Stimulated activated CD4-positive, alpha-beta T cell treated with anti-CD3 and anti-CD28 coated beads, TNF-alpha, amount 100 ng/mL, for 48 hours (primary cell): ENCODE measurements at places on chromosomes 12 and 14.

- peak; percentile 76 for DNase-seq
Measured at GRCh38 chr14:100640471-100641273, 53.5 kb upstream of the BEGAIN start.

- no peak for DNase-seq
Measured at GRCh38 chr12:89959179-89959578, 250.5 kb upstream of the ATP2B1 start.

- DNase-seq = no peak
Measured at GRCh38 chr12:49952391-49953055, 2.0 kb downstream of the AQP2 start.

GRCh38 chr12:53224897-53225634, 6.9 kb downstream of the RARG start:
- DNase-seq = no peak

GRCh38 chr14:32023540-32023939, 53.6 kb upstream of the ARHGAP5 start:
- DNase-seq = no peak

- no peak for DNase-seq
Measured at GRCh38 chr14:23512156-23512555, 39.4 kb downstream of the ZFHX2 start.

- no peak for DNase-seq
Measured at GRCh38 chr14:94467728-94468520, 8.1 kb downstream of the SERPINA9 start.

DNA sequence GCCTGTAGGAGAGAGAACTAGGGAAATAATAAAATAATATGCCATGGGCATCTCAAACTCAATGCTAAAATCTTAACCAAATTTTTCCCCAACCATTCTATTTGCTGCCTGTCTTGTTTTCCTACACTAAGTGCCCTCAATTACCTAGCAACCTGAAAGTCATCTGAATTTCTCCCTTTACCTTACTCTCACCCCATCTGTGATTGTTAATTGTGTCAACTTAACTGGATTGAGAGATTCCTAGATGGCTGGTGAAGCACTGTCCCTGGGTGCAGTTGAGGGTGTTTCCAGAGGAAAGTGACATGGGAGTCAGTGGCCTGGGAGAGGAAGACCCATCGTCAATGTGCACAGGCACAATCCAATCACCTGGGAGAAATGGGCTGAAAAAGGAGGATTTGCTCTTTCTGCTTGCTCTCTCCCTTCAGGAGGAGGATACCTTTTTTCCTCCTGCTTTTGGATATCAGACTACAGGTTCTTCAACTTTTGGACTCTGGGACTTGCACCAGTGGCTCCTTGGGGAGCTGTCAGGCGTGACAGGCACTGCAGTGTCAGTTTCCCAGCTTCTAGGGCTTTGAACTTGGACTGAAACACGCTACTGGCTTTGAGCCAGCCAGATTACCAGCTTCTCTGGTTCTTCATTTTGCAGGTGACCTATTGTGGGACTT, 100.1 kb downstream of the PPP1R12A start:
- DNase-seq = no peak

- no peak for DNase-seq
Measured at GRCh38 chr12:65229441-65229840, 49.0 kb upstream of the MSRB3 start.

DNA sequence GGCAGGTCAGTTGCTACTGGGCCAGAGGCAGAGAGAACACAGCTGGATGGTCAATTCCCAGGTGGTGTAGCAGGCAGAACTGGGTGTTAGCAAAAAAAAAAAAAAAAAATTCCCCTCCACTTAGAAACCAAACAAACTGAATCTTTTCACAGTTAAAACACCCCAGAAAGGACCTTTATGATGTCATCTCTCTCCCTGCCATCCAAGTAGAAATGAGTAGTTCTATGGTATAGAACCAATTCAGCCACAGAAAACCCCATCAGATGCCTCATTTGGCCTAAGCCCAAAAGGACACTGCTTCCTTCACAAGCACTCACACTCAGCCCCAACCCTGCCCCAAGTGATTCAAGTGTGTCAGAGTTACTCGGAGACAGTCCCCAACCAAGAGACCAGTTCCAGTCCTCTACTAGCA, 230.8 kb downstream of the DPF3 start:
- no peak for DNase-seq

DNA sequence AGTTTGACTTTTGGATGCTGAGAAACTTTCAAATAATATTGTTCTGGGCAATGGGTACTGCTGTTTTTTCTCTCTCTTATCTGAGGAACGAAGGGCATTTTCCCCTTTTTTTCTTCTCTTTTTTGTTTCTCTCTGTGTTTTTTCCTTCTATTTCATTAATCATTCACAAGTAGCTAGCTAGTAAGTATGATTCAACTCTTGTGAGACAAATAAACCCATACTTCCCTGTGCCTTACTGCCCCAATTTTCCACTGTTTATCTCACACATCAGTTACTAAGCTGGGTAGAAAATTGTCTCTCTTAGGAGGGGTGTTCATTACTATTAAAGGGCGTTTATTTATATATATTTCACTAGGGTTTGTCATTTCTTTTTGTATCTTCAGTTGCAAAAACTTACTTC, 437.6 kb downstream of the RERGL start:
- no peak for DNase-seq

GRCh38 chr12:95551913-95552516, 739 bp upstream of the USP44 start:
- no peak for DNase-seq

GRCh38 chr12:121983536-121984210, 38.0 kb upstream of the BCL7A start:
- no peak for DNase-seq

GRCh38 chr12:115623764-115624334, 653.6 kb downstream of the MED13L start:
- no peak for DNase-seq

- no peak for DNase-seq
Measured at GRCh38 chr14:61567838-61568571, 127.3 kb upstream of the HIF1A start.

DNA sequence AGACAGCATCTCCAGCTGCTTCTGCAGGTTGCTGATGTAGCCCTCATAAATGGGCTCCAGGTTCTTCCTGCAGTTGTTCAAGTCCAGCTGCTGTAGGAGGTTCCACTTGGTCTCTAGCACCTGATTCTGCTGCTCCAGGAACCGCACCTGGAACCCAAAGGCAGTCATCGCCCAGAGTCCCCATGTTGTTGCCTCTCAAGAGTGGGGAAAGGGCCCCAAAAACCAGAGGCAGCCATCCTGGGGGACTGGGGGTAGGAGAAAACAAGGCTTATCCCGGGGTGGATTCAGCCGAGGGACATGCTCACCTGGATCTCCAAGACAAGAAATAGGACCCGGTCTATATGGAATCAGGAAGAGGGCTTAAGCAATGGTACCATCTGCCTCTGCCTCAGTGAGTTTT, 2.3 kb downstream of the KRT72 start:
- no peak for DNase-seq

DNA sequence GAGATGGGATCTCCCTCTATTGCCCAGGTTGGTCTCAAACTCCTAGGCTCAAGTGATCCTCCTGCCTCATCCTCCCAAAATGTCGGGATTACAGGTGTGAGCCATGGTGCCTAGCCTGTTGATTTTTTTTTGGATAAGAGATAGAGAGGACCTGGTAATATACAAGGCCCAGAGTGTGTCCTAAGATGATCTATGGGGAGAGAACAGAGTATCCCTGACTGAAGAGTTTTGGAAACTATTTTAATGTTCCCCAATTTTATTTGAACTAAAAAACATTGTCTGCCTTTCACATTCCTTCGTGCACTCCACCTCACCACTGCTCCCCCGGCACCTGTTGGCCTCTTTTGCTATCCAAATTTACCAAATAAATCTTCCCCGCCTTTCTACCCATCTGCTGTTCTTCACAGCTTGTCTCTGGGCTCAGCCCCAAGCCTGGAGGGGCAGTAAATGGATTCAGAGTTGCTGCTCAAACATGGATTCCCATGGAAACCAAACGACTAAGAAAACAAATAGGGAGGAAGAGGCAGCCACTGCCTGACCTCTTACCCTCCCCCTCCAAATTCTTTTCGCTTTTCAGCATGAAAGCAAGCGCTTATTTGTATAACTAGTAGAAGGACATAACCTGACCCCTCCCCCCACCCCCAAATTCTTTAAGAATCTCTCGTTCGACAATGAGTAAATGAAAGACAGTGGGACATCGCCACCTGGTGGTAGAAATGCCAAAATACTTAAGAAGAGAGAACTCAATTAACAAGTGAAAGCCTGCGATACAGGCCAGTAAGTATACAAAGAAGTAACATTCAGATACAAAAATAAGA, 22.6 kb downstream of the OR10G3 start:
- DNase-seq = peak; percentile 74

DNA sequence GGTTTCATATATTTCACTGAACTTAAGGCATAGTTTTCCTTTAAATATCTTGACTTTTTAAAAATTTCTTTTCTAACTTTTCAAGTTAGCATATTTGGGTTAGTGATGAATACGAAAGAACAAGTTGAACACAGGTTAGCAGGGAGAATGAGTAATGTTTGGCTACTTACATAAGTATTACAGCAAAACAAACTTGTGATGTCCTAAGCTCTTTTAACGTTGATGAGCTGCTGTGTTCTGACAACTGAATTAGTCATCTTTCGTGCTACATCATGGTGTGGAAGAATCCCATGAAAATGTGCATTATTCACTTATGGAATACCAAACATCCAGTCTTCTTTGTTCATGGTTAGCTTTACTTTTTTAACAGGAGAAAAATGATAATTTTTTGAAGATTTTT, 36.3 kb upstream of the PDZRN4 start:
- DNase-seq = no peak

GRCh38 chr12:105322070-105322469, 8.4 kb upstream of the C12orf75 start:
- DNase-seq = no peak

DNA sequence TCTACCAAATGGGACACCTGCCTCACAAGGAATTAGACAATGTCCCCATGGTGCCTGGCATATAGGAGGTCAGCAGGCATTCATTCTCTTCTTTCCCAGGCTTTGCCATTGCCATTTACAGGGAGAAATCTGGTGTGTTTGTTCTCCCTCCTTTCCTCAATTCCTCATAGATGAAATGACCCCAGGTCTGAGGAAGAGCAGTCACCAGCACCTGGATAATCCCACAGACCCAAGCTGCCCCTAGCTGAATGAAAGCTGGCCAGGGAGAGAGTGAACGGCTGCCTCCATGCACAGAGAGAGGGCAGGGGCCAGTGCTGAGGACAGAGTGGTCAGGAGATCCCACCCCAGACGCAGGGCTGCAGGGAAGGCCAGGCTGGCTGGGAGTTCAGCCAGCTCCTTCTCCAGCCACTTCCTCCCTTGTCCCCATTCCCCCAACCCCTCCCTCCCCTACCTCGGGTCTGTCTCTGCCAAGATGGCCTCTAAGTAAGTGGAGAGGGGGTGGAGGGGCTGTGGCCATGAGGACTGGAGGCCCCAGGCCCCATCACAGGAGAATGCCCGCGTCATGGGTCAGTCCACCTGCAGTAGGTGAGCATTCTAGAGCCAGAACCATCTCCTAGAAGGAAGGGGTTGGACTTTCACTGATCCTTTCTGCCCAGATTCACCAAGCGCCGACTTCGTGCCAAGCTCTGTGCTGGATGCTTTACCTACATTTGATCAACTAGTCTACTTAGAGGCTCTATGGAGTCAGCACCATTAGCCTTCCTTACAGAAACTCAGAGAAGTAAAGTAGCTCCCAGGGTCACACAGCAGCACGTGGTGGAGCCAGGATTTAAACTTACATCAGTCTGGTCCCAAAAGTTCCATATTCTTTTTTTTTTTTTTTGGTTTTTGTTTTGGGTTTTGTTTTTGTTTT, 2.0 kb upstream of the KRT4 start:
- no peak for DNase-seq

DNA sequence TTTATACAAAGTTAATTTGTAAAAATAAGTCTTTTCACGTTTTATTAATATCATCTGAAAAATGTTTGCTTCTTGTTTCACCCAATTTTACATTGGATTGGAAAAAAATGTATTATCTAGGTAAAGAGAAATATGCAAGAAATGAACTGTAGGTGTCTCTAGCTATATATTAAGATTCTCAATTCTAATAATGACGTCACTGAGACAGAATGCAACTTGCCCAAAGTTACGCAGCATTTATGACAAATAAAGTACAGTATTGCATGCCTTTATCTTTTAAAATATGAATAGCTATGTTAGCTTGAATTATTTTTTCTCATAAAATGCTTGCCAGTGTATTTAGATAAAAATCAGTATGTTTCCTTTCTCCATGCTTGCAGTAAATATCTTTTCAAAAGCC, 728.8 kb downstream of the RERGL start:
- DNase-seq = no peak

DNA sequence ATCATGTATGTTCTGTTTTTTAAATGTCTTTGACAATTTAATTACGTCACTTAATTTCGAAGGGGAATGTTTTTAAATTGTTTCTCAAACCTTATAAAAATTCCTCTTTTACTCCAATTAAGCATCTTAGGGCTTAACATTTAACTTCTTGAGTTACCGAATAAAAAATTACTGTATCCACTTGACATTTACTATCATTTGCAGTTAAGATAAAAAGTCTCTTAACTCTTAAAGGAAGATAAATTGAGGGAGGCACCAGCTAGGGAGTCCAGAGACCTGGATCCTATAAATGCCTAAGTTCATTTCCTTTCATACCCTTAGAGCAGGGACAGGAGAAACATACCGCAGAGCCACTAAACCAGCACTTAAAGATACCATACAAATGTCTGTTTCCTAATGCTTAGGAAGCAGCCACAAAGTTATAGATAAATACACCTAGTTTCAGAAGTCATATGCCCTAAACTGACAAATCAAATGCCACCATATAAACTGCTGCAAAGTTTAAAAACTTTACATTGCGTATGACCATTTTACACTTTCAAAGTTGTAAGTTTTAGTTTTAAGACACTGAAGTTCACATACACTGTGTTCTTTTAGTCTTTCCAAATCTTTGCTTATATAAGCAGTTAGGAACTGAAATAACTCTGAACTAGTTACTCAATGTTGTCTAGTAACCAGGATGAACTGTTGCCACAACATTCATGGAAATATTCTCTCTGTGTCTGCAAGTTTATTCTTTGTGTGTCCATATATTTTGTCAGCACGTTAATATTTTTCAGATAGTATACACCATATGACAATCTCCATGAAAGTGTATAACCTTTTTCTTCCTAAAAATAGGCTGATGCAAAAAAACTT, 71.2 kb downstream of the GALNT4 start:
- no peak for DNase-seq

DNA sequence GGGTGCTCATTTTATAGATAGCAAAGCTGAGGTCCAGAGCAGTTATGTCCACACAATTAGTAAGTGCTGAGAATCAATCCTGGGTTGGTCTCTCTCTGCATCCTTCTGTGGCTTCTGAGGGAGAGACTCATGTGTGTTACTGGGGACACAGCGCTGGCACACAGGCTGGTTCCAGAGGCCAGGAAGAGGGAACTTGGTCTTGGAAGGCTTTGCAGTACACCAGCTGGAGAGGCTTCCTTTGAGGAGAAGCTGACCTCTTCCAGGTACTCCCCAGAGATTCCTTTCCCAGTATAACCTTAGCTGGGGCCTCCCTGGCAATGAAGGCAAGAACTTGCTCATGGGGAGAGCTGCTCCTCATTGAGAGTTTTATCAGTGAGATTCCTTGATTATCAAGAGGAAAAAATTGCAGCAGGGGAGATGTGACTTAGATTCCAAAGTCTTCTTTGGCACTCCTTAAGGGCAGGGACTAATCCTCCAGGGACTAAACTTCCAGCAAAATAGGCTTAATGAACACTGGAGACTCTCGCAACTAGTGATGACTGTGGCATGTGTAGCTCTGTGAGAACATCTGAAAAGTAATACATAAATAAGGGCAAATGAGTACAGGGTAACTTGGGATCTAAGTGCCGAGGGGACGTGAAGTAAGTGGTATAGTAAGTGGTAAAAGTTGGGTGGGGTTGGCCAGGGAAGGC, 13.9 kb upstream of the KRT80 start:
- DNase-seq = no peak

- no peak for DNase-seq
Measured at GRCh38 chr12:120936197-120936596, 32.0 kb upstream of the SPPL3 start.
